Left lung (tissue), 14 donors: ENCODE measurements at places on chromosomes 16 and 17. TPM values are rescaled to one million over a fixed set of nuclear protein-coding genes. Genes with fewer than 3 reads are reported as not detected.

Gene TUBB3
- 2.7 TPM for polyA plus RNA-seq

Gene TBC1D3H
- polyA plus RNA-seq: not detected

Gene ZNF629
- polyA plus RNA-seq: 17.8 TPM

Gene HCRT
- not detected for polyA plus RNA-seq

Gene SALL1
- 0.04 TPM for polyA plus RNA-seq

Gene PLA2G10
- 0.70 TPM for polyA plus RNA-seq

GRCh38 chr17:44308320-44308818 lies at the start of gene RUNDC3A:
TSS of gene RUNDC3A (plus strand) at chr17:44308601. CDS start at chr17:44308833, 232 bp downstream.
- DNase-seq: peak; percentile 88

GRCh38 chr16:5018793-5019192 lies 14.9 kb downstream of the NAGPA start:
- DNase-seq: no peak

DNA sequence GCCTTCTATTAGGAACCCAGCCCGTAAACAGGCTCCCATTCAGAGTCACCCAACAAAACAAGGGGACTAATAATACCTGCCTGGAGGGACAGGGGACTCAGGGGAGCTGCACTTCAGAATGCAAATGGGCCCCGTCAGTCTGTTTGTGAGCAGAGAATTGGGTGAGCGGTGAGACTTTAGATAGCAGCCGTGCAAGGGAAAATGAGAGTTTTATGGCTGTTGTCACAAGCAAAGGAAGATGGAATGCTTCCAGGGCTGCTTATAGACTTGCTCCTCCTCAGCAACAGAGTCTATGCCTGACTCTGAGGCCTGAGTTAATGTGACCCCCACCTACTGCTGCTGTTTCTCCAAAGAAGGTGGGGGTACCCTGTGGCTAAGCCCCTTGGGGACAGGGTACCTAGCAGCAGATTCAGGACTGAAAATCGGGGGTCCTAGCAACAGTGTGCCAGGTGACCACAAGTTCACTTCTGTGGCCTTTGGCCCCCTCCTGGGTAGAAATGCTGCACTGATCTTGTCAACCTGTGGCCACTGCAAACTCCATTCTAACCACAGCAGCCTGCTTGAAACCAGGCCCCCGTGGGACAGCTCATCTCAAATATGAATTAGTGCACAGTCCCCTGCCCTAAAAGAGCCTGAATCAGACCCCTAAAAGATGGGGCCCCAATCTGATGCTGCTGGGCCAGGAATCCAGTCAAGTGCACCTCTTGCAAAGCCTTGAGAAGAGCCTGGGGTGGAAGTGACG lies 126.4 kb downstream of the C16orf78 start:
- no peak for DNase-seq

DNA sequence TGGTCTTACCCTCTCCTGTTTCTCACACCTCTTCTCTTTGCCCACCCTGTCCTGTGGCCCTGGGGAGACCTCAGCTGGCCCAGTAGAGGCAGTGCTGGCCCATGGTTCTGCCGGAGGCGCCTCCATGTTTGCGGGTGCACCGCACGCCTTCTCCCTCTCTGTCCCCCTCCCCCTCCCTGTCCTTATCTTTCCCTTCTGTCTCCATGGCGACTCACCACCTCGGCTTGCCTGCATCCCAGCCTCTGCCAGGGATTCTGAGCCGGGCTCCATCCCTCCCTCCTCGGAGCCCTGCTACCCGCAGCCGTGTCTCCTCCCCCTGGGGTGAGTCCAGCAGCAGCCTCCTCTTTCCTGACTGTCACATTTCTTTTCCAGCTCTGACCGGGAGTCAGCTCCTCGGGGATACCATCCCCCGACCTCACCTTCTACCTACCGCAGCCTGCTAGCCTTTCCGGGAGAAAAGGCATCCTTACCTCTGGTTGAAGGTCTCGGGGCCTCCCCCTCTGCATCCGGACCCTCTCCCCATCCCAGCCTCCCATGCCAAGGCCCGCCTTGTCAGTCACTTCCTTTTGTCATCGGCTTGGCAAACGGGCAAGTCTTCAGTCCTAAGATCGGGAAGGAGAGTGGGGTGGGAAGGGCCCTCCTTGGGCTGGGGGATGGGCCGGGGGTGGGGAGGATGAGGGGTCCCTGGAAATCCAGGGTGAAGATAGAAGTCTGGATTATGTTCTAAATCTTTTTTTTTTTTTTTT lies at the start of gene RNF112:
TSS of gene RNF112 (plus strand) at position 358 of the 746 bp plus-strand sequence. CDS start at position 535, 177 bp downstream.
- DNase-seq: no peak

DNA sequence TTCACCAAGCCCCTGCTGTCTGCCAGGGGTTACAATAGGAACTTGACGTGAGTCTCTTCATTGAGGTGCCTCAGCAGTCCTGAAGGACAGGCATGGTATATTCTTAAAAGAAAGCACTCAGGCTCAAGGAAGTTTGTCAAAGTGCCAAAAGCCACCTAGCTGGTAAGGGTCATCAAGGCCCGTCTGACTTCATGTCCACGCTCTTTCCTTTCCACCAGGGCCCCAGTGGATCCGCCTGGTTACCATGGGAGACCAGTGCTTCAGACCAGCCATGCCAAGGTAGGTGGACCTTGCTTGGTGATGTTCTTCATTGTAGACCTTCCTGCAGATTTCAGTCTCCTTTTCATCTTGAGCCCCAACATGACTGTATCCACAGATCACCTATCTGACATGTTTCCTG lies 27.6 kb upstream of the CCL1 start:
- no peak for DNase-seq

DNA sequence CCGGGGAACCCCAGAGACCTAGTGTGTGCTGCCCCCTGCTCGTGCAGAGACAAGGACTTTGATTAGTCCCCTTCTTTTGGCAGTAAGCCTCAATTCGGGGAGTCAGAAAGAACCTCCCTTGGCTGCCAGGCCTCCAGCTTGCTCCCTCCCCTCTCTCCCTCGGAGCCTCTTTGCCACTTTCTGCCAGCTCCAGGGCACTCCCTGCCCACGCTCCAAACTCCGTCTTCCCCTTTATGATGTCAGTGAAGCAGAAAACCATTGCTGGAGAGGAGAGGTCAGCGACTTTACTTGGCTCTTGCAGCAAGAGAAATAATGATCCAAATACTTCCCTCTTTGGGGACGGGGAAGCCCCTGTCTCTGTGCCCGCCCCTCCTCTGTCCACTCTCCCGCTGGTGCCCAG lies 28.1 kb downstream of the TTYH2 start:
- DNase-seq: peak; percentile 69

DNA sequence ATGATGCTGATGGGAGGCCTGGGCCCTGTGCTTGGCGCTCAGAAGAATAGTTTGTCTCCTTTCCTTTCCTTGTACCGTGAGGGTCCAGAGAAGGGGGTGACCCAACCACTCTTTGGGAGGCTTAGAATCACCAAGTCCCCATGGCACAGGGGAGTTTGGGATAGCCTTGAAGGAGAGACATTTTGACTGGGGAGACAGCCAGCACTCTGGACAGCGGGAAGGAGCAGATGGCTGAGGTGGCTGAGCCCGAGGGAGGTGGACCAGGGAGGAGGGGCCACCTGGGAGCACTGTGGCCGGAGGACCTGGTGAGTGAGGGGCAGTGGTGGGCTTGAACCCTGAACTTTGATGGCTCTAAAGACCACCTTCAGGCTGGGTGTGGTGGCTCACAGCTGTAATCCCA lies 18.2 kb downstream of the MGAT5B start:
- no peak for DNase-seq

- no peak for DNase-seq
Observed at GRCh38 chr16:56825826-56826225, 39.2 kb upstream of the SLC12A3 start.

- DNase-seq: no peak
Observed at GRCh38 chr16:55037046-55037445, 106.4 kb downstream of the IRX5 start.

DNA sequence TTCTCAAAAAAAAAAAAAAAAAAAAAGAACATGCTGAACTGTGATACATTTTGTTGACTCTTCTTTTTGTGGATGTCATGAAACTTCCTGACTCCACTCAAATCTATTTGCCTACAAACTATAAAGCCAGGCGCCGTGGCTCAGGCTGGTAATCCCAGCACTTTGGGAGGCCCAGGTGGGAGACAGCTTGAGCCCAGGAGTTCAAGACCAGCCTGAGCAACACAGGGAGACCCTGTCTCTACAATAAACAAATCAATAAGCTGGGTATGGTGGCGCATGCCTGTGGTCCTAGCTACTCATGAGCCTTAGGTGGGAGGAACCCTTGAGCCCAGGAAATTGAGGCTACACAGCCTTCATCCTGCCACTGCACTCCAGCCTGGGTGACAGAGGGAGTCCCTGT lies 1.5 kb upstream of the NT5C start:
- no peak for DNase-seq

- no peak for DNase-seq
Observed at GRCh38 chr16:54303613-54304012, 17.0 kb upstream of the IRX3 start.

DNA sequence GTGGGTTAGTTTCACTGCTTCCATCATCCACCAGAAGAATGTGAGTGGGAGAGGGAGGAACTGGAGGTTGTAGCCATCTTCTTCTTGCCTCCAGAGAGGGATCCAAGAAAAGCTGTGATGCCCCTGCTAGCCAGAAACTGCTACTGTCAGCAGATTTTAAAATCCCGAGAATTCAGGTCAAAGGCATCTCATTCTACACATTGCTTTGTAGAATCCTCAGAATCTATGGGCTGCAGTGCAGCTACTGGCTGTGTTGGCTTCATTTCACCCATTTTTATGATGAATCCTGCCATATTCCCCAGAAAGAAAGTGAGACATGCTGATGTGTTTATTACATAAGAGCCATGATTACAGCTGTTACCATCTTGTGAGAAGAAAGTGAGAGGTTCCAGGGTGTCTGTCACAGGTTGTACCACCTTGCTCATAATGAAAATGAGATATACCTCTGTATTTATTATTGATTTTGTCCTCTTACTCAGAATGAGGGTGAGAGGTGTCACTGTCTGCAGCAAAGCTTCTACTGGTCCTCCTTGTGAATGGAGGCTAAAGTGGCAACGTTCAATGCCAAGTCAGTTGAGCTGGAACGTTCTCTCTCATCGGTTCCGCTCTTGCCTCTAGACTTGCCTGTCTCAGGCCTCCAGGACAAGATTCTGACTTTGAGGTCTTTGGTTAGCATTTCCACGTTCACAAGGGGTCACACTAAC lies 50.1 kb upstream of the MYH10 start:
- DNase-seq: no peak

DNA sequence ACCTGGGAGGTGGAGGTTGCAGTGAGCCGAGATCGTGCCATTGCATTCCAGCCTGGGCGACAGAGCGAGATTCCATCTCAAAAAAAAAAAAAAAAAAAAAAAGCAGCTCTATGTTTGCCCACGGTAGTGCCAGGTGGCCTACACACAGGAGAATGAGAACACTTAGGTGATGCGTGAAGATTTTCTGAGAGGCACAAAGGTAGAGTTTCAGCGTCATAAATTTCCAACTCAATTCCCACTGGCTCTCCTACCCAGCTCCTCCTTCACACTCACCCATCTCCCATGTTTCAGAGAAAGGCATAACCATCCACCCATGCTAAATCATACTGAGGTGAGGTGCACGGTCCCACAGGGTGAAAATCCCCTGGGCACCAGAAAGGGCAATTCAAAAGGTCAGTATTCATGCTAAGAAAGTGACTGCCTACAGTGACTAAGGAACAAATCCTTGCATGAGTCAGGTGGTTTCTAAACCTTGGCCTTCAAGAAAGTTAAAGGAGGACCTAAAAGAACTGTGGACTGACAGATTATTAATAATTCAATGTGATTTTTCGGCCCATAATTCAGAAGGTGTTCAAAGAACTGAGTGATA lies 4.8 kb downstream of the DCAKD start:
- DNase-seq: no peak

- no peak for DNase-seq
Observed at GRCh38 chr16:72612256-72612655, 435.7 kb downstream of the ZFHX3 start.

GRCh38 chr16:35743101-35743692 lies 2283.8 kb downstream of the TP53TG3F start:
- DNase-seq: no peak

DNA sequence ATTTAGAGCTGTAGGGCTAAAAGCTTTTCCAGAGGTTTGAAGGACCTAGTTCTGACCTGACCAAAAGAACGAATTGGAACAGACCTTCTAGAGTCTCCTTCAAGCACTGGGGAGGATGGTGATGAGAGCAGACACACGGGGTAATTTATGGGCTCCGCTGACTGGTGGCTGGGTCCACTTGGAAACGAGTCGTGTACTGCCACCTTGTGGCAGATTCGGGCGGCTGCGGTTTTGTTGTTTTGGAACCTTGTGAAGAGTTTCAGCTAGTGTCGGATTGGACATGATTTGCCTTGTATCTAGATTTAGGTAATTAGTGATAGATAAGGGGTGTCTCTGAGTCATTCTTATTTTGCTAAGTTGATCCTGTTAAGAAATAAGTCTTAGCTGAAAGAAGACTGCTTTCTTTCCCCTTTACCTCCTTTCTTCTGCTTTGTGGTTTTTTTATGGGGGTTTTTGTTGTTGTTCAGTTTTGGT lies 98.9 kb downstream of the AATF start:
- DNase-seq: peak; percentile 85

- DNase-seq: no peak
Observed at GRCh38 chr17:2453325-2453724, 52.5 kb upstream of the MNT start.

DNA sequence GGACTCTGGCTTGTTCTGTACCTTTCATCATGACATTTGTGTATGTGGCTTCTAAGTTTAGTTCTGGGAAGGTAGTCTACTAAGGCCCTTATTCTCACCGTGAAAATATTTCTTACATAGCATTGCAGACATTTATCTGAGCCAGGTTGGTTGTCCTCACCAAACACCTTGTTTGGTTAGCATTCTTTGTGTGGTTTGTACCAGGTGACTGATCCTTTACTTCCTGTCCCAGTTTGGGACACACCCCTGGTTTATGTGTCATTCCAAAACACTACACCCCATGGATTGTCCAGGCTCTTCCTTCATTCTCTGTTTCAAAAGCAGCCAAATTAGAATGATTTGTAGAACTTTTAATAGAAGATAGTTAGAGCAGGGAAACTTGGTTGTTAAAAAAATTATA lies 23.2 kb upstream of the DUSP14 start:
- no peak for DNase-seq

DNA sequence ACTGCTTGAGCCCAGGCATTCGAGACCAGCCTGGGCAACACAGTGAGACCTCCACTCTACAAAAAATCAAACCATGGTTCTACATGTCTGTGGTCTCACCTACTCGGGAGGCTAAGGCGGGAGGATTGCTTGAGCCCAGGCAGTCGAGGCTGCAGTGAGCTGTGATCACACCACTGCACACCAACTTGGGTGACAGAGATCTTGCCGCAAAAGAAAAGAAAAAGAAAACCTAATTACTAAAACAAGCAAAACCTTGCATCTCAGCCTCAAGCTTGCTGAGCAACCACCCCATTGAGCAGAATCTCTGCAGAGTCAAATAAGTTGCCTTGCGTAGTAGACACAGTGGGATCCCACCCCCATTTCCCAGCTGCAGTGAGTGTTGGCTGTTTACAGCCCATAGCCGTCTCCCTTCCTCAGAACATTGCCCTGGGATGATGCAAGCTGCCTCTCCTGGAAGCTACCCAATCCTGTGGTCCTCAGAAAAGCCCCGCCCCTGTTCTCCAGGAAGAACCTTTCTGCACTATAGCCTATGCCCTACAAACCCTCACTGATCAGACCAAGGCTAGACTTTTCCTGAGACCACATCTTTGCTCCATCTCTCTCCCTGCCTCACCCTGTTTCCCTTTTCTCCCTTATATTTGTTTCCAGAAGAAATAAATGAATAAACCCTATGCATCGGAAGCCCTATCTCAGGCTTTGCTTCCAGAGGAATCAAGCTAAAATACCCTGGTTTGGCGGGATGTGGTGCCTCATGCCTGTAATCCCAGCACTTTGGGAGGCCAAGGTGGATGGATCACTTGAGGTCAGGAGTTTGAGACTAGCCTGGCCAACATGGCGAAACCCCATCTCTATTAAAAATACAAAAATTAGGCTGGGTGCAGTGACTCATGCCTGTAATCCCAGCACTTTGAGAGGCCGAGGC lies 16.7 kb upstream of the ERN2 start:
- no peak for DNase-seq

- no peak for DNase-seq
Observed at GRCh38 chr17:7711051-7711755, 6.2 kb downstream of the EFNB3 start.
